Temporal lobe (tissue), 4 donors: ENCODE measurements at places on chromosomes 2 and 18. TPM values are rescaled to one million over a fixed set of nuclear protein-coding genes. Genes with fewer than 3 reads are reported as not detected.

LOXHD1 gene
- total RNA-seq = 0.25 TPM

SLC23A3 gene
- not detected for total RNA-seq

MC5R gene
- total RNA-seq = 0.25 TPM

PLEKHH2 gene
- 2.5 TPM for total RNA-seq

OSBPL6 gene
- total RNA-seq = 15.7 TPM

LAMA1 gene
- total RNA-seq = 12.8 TPM

OR6B2 gene
- total RNA-seq = not detected

STPG4 gene
- total RNA-seq = 0.49 TPM

ANKAR gene
- 29.5 TPM for total RNA-seq

CELF4 gene
- 50.9 TPM for total RNA-seq

MEP1B gene
- under 0.01 TPM for total RNA-seq

PIKFYVE gene
- 43.8 TPM for total RNA-seq

ARHGAP25 gene
- total RNA-seq = 2.0 TPM

TEKT4 gene
- not detected for total RNA-seq

CYP1B1 gene
- 9.3 TPM for total RNA-seq

ITGA4 gene
- 5.9 TPM for total RNA-seq

TPO gene
- not detected for total RNA-seq

OTX1 gene
- 3.4 TPM for total RNA-seq

CDCA7 gene
- total RNA-seq = 14.3 TPM

MLPH gene
- total RNA-seq = 0.98 TPM

VSNL1 gene
- 17.5 TPM for total RNA-seq

CDH20 gene
- 5.9 TPM for total RNA-seq

IL1F10 gene
- not detected for total RNA-seq

CFLAR gene
- total RNA-seq = 26.6 TPM

ACADL gene
- 4.7 TPM for total RNA-seq

TMEM178A gene
- total RNA-seq = 23.4 TPM

C1GALT1C1L gene
- not detected for total RNA-seq

TCF7L1 gene
- 0.98 TPM for total RNA-seq

SKA1 gene
- 2.0 TPM for total RNA-seq

GTF2A1L gene
- total RNA-seq = 1.7 TPM

SP9 gene
- total RNA-seq = 9.8 TPM

FAM110C gene
- 7.4 TPM for total RNA-seq

TFCP2L1 gene
- total RNA-seq = under 0.01 TPM

GCG gene
- 0.49 TPM for total RNA-seq

HOXD13 gene
- total RNA-seq = not detected

AMER3 gene
- 26.8 TPM for total RNA-seq

SNORC gene
- total RNA-seq = 0.74 TPM

UGT1A10 gene
- not detected for total RNA-seq

ATP6V1B1 gene
- not detected for total RNA-seq

KCTD1 gene
- total RNA-seq = 20.4 TPM

RGPD4 gene
- 0.25 TPM for total RNA-seq

AKAIN1 gene
- total RNA-seq = 2.5 TPM

SPC25 gene
- 5.4 TPM for total RNA-seq

MOB1A gene
- 26.8 TPM for total RNA-seq

HNRNPA3 gene
- total RNA-seq = 128 TPM

MATN3 gene
- 2.0 TPM for total RNA-seq

PSMA8 gene
- total RNA-seq = not detected

DES gene
- 0.49 TPM for total RNA-seq

VWC2L gene
- total RNA-seq = 3.2 TPM

LOXL3 gene
- 11.1 TPM for total RNA-seq

SF3B1 gene
- 224 TPM for total RNA-seq

ABHD1 gene
- total RNA-seq = not detected

HOXD1 gene
- not detected for total RNA-seq

CPO gene
- not detected for total RNA-seq
